ENCODE measurements at places on chromosomes 7 and 10.

GRCh38 chr7:45573204-45573603, 964 bp upstream of the ADCY1 start:
- no peak for DNase-seq

DNA sequence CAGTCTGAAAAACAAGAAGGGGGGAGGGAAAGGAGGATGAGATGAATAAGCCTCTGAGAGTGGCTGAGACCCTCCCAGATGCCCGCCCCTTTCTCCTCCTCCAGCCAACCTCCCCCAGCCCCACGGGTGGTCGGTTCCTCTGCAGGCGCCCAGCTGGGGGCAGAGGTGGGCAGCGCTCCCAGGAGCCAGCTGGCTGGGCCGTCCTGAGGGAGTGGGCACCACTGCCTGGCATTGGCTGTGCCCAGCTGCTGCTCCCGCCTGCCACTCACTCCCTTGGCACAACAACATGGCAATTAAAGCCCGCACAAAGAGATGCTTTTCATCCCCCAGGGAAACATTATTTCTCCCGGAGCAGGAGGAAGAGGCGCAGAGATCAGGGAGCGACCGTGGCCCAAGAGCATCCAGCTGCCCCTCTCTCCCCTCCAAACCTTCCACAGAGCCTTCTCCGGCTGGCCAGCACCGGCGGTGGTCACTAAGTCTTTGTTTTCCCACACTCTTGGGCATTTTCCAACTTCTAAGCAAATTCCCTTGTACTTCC, 107.2 kb downstream of the SPDYE5 start:
- peak; percentile 37 for DNase-seq

DNA sequence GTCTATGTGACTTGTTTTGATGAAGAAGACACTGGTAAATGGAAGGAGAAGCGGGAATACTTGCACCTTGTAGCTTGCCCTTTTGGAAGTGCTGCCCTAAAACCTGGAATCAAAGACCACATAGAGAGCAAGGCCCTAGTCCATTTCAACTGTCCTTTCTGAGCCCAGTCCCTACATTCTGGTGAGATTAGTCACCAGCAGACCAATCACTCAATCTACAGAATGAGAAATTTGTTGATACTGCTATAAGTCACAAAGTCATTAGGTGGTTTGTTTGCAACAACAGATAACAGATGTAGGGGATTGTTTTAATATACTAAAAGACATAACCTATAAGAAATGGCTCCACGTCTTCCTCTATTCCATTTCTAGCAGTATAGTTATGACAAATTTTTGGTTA, 33.6 kb downstream of the WASL start:
- DNase-seq: no peak

GRCh38 chr7:105652359-105652993, 71.2 kb upstream of the EFCAB10 start:
- peak; percentile 85 for DNase-seq

DNA sequence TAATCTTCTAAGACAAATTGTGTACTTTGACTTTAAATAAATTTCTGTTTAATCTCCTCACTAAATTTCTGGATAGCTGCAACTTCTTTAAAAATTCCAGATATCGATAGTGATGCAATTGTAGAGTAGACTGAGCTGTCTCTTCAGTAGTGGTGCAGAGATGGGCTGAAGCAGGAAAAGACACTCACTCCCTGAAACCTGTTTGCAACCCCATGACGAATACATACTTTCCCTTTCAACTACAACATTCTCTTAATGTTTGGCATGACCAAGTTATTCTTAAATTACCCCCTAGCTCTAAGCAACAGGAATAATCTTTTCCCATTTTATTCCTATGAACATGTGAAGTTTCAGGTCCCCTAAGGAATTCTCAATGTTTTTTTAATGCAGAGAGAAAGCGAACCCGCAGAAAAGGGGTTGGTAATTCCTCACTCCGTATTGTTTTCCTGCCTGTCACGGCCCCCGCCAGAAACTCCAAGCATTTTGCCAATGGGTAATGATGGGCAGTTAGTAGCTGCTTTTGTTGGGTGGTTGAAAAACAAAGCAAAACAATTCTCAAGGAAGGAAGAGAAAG, 1.3 kb downstream of the THSD7A start:
- no peak for DNase-seq

DNA sequence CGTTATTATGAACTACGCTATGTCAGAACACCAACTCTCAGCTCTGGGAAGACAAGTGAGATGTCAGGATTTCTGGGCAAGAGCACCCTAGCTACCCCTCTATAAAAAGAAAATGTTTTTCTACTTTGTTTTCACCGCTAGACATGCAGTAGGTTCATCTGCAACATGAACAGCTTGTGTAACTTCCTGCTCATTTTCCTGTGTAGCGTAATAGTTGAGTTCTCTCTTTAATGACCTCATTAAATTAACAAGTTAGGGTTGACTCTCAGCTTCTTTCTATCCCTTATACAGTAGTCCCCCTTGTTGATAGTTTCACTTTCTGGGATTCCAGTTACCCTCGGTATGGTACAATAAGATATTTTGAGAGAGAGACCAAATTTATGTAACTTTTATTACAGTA, 329.4 kb upstream of the ZNF32 start:
- DNase-seq: no peak

DNA sequence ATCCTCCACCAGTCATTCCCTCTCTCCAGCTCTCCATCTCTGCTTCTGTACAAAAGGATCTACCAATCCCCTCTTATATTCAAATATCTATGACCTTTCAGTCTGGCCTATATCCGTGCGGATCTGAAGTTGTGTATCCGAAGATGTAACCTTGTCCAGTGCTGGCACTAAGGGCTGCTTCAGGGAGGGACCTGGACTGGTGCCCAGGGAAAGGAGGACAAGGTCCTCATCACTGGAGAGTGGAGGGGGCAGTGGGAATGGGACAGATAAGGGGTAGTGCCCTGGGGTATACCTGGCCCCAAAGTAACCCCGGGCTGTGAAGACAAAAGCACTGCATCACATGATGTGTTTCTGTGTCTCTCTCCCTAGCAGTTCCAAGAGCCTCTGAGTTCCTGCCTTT, 1.8 kb downstream of the TMEM225B start:
- DNase-seq: no peak

GRCh38 chr7:35969066-35969465, 168.2 kb downstream of the SEPTIN7 start:
- DNase-seq: no peak

DNA sequence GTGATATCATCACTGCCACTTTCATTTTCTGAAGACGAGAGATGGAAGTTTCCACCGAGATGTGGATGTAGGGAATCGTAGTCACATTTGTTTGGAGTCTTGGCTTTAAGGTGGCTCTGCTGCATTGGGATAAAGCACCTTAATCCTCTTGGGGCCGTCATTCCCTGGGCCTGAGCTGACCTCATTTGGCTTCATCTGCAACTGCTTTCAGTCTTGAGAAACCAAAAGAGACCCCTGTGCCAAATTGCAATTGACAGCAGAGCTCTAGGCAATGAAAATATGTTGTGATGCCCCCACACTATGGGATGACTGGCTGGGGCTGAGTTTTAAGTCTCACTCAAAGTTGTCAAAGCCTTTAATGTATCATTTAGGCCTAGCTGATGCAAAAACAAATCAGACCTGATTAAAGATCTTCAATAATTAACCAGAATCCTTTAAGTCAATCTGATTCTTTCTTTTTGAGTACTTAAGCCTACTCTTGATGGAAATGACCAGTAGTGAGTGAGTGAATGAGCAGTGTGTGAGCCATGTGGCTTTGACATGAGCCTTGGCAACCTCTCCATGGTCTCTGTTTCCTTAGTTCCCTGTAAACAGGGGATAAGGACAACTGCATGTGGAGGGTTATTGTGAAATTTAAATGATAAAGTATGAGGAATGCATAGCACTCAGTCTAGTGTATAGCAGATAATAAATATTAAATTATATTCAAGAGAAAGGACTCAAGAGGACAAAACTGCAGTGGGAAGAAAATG, 155.0 kb downstream of the BMPER start:
- no peak for DNase-seq

GRCh38 chr7:73762659-73762999, 7.4 kb downstream of the CLDN3 start:
- DNase-seq: no peak

GRCh38 chr10:130777507-130778165, 533.9 kb downstream of the TCERG1L start:
- no peak for DNase-seq

GRCh38 chr7:92403760-92404074, 43.6 kb upstream of the GATAD1 start:
- DNase-seq: no peak

Measured in cerebellum (tissue), 4 donors.